ENCODE measurements at places on chromosomes 5 and 9.

- peak; percentile 63 for DNase-seq
These were observed 29.3 kb downstream of the PCDH1 start for GRCh38 chr5:141848744-141849414.

- no peak for DNase-seq
These were observed 6.3 kb downstream of the TYRP1 start for GRCh38 chr9:12699529-12699928.

DNA sequence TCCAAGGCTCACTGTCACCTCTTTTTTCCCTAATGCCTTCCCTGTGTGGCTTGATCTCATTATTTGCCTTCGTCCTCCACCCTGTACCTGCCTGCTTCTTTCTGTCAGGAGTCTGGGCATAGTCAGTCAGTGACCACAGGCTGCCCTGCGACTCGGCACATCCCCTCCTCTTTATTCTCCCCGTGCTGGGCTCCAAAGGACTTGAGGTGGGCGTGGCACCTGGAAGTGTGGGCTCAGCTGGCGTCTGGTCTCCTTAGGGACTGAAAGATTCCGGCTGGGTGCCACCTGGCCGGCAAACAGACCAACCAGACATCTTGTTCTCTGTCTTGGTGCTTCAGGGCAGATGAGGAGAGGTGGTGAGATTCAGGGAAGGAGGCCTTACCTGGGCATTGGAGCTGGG lies 29.6 kb upstream of the PRDM12 start:
- DNase-seq, result no peak

DNA sequence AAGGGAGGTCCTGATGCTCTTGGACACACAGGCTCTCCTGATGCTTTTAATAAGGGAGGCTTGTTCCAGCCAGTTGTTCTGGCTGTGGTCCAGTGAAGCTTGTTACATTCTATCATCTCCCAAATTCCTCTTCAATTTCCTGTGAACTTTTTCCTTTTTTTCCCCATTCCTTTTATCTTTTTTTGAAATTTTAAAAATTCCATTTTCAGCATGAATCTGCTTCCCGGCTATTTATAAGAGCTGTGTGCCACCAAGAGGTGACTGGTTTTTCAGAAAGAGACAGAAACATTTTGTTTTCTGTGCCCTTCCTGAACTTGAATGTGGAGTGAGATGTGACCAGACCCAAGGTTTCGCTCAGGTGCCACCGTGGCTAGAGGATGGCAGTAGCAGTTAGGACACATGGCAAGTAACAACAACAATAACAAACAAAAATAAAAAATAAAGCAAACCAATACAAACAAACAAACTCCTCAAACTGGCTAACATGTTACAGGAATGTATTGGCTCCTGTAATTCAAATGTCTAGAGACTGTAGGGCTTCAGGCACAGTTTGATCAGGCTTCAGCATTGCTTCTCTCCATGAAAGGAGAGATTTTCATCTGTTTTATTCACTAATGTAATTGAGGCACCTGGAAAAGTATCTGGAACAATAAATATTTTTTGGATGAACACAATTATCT lies 121.1 kb downstream of the BOD1 start:
- no peak for DNase-seq

DNA sequence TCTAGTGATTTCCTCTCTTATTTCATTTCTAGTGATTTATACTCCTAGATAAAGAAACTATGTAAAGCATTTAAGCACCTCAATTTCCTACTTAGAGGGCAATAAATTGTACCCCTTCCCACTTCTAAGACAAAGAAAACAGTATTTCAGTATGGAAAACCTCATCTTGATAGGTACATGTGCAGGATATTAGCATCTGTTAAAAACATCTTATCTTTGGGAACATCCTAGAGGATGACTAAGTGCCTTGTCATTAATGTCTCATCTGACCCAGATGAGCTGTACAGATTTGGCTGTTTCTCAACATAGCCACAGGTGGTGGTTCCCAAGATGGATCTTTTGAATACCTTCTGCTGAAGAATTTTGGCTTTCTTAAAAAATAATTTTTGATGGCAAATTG lies 5.7 kb downstream of the MEGF10 start:
- DNase-seq, result no peak

GRCh38 chr5:91929522-91929817 lies 546.4 kb upstream of the ARRDC3 start:
- DNase-seq, result no peak

DNA sequence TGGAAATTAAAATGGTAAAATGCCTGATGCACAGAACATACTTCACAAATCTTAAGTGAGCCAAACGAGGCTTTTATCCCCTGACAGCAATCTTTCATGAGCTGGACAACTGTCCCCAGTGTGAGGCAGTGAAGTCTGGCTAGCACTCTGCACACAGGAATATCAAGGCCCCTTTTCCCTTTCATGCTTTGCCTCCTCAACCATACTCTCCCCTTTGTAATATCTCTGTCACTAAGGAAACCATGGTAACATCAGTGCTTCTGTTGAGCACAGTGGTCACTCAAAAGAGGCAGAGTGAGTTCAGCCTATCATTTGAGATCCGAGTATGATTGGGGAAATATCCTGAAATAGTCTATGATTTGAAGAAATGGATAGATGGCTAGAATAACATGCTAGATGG lies 318.3 kb downstream of the ENC1 start:
- DNase-seq, result no peak

DNA sequence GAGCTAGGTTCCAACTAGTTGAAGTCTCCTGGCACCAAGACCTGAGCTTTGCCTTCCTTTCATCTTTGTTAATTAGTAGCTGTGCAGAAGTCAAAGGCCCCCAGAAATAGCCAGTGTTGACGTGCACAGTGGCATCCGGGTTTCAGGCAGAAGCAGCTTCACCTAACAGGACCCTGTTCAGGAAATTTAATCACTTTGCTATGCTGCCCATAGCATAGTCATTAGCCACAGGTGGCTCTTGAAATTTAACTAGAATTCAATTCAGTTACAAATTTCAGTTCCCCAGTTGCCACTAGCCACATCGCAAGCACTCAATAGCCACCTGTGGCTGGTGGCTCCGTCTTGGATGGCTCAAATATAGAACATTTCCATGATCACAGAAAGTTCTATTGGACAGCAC lies 179.1 kb downstream of the GOLPH3 start:
- no peak for DNase-seq

DNA sequence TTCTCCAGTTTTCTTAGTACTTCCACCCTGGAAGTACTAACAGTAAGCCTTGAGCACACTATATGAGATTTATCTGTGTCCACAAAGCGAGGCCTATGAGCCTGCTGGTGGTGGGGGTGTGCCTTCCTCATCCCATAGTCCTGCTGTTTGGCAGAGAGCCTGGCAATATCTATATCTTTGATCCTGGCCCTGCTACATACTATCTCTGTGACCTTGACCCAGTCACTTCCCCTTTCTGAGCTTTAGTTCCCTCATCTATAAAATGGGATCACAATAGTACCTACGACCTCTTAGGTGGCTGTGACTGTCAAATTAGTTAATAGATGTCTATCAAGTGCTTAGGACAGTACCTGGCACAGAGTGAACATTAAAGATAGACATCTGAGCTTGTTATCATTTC lies 114.6 kb upstream of the SAP30L start:
- no peak for DNase-seq

GRCh38 chr5:77958642-77959330 lies 182.6 kb upstream of the TBCA start:
- DNase-seq, result no peak

- no peak for DNase-seq
These were observed 164.0 kb downstream of the PAM start for GRCh38 chr5:102918986-102919610.

DNA sequence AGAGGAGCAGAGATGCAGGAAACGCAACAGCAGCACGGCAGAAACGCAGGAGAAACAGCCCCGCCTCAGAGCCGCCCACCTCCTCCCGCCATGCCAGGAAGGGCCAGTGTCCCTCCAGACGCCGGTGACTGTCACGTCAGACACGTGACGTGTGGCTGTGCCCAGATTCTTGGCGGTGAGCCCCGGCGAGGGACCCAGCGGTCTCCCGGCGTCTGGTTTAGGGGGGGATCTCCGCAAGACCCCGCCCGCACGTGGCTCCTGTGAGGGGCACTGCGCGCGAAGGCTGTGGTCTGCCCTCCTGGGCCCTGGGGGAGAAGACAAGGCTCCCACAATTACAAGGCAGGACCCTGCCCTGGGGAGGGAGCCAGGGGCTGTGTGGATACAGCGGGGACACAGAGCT lies 2.4 kb upstream of the LCN8 start:
- no peak for DNase-seq

GRCh38 chr5:90495146-90495545 lies 20.5 kb downstream of the POLR3G start:
- DNase-seq, result no peak

- no peak for DNase-seq
These were observed 12.0 kb upstream of the PSMD5 start for GRCh38 chr9:120854596-120855327.

GRCh38 chr5:181218795-181219124 lies 4.3 kb upstream of the TRIM41 start:
- no peak for DNase-seq

DNA sequence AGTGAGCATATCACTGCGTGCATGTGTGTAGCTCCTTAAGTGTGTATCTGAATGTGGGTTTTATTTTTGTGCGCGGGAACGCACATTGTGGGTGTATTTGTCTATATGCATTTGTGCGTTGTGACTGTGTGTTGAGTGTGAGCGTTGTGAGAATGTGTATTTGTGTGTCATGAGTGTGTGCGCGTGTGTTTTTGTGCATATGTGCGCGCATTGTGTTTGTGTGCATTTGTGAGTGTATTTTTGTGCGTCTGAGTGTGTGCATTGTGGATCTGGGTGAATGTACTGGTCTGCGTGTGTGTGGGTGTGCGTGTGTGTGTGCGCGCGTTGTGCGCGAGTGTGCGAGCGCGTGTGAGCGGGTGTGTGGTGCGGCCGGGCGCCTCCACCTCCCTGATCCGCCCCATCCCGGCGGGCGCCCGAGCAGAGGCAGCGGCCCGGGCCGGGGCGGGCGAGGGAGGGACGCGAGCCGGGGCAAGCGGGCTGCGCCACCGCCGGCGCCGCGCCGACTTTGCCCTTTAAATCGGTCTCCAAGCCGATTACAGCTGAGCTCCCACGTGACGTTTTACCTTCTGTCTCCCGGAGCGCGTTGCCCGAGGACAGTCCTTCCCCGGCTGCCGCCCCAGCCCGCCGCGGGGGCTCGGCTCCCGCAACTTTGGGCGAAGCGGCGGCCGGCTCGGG lies at the start of gene RASGRF2:
Gene RASGRF2, plus strand, starts transcription at position 596 of the 675 bp plus-strand sequence. CDS start 376 bp downstream, outside the sequence.
- DNase-seq, result peak; percentile 67

GRCh38 chr5:168327994-168328393 lies 36.5 kb downstream of the WWC1 start:
- DNase-seq, result no peak

DNA sequence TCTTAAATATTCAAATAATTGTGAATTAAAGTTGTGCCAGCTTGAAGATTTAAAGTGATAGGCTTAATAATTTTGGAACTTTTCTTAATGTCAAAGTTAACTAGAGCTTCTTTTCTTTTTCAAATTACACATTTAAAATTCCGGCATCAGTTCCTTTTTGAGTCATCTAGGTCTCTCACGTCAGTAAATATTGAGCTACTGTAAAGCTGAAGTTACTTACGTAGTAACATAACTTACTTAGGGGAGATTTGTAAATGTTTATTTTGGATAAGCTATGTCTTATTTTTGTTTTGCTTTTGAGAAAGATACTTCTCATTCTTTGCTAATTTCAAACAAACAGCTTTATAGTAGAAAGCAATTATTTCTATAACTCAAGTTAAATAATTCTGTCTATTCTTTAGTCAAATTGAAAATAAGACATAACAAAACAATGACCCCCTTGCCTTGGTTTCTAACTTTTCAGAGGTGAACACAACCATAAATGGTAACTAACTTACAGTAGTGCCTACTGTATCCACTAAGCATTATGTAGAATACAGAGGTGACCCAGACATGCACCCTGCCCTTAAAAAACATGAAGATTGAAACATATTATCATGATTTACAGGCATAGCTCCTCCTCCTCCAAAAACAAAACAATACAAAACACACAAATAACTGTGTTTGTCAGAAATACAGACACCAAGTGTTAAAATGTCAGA lies 29.8 kb downstream of the CD274 start:
- no peak for DNase-seq

- no peak for DNase-seq
These were observed 102.8 kb downstream of the SNX18 start for GRCh38 chr5:54620141-54620933.

- DNase-seq, result no peak
These were observed 24.8 kb downstream of the GPR107 start for GRCh38 chr9:130078547-130078946.

- no peak for DNase-seq
These were observed 50.9 kb downstream of the BRINP1 start for GRCh38 chr9:119318371-119318770.

DNA sequence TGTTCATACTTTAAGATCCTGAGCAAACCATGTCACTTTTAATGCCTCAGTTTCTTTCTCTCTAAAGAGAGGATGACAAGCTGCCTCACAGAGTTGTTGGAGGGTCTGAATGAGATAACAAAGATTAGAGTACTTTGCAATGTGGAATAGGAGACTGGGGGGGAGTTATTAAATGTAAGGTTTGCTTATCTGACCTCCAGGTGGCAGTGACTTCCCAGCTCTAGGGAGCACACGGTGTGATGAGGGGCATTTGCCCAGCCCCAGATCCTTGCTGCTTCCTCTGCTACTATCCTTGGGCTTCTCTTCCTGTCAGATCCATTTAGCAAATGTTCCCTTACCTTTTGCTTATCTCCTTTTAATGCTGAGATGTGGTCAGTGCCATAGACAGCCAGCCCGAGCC lies 30.7 kb downstream of the ENHO start:
- no peak for DNase-seq

DNA sequence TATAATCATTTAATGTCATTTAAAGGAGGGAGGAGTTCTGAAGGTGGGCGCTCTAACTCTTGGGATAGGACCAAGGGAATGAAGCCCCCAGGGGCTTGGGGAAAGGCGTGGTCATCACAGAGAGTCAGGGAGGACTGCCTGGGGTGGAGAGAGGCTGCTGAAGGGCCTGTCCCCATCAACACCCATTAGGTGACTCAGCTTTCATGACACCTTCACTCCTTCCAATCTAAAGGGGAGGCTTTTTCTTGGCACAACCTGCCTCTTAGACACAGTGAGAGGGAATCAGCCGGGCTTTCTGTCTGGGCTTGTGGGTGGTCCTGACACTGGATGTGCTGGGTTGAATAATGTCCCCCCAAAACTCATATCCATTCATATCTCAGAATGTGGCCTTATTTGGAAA lies 31.4 kb upstream of the ANKRD33B start:
- DNase-seq, result no peak

DNA sequence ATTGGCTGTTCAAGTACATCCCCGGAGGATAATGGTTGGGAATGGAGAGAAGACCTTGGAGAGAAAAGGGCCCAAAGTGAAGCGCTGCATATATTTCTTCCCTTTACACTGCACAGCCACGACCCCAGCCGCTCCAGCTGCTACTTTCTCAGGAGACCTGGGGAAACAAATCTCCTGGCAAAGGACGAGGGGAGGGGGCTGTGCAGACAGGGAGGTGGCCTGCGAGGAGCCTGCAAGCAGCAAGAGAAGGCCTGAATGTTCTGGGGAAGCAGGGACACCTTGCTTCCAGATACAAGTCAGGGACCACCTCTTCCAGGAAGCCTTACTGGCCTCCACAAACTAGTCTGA lies 739 bp upstream of the PDLIM4 start:
- DNase-seq, result no peak

GRCh38 chr5:112467485-112467884 lies 48.4 kb upstream of the EPB41L4A start:
- DNase-seq, result no peak

- no peak for DNase-seq
These were observed 122.6 kb upstream of the KLF4 start for GRCh38 chr9:107612136-107612535.
